ENCODE measurements at places on chromosomes 13 and 19. TPM values are rescaled to one million over a fixed set of nuclear protein-coding genes. Genes with fewer than 3 reads are reported as not detected.

Gene LRRC4B
- under 0.01 TPM for total RNA-seq

Gene ZNF730
- 1.3 TPM for total RNA-seq

Gene ATP1A3
- not detected for total RNA-seq

Gene TEX26
- total RNA-seq = under 0.01 TPM

Gene CALR3
- total RNA-seq = not detected

Gene ZNF844
- total RNA-seq = 1.7 TPM

Gene VSTM1
- total RNA-seq = not detected

Gene FPR3
- total RNA-seq = not detected

Gene FNDC3A
- 73.4 TPM for total RNA-seq

Gene TMEM205
- 121 TPM for total RNA-seq

Gene KLK1
- not detected for total RNA-seq

Gene TMEM143
- total RNA-seq = 3.0 TPM

Gene DIAPH3
- 20.9 TPM for total RNA-seq

Gene GPR4
- total RNA-seq = not detected

Gene CNFN
- total RNA-seq = 0.32 TPM

Gene ZNF772
- 16.1 TPM for total RNA-seq

Gene METTL21C
- total RNA-seq = not detected

Gene FXYD1
- total RNA-seq = 0.32 TPM

Gene ZNF208
- under 0.01 TPM for total RNA-seq

Gene GJB2
- total RNA-seq = not detected

Gene MAMSTR
- total RNA-seq = 1.7 TPM

Gene LGALS7B
- total RNA-seq = not detected

Gene GRIK5
- not detected for total RNA-seq

Gene CCNE1
- 6.8 TPM for total RNA-seq

Gene LGALS13
- not detected for total RNA-seq

Gene ENOX1
- 2.2 TPM for total RNA-seq

Gene NAPSA
- under 0.01 TPM for total RNA-seq

Gene CACNG6
- 1.3 TPM for total RNA-seq

Gene MBD3L3
- total RNA-seq = not detected

Gene IL27RA
- total RNA-seq = 2.9 TPM

Gene PSG2
- total RNA-seq = 5.2 TPM

Gene MISP3
- under 0.01 TPM for total RNA-seq

Gene ZNF430
- total RNA-seq = 11.7 TPM

Gene ZNF460
- 91.1 TPM for total RNA-seq

Gene MLLT1
- total RNA-seq = 12.5 TPM

Gene ISOC2
- total RNA-seq = 74.4 TPM

Gene TPTE2
- under 0.01 TPM for total RNA-seq

Gene CDX2
- not detected for total RNA-seq
